AG08395 (cell line): ENCODE measurements at places on chromosomes 13 and 19.
A peak's percentile ranks its signal among the peaks of the same experiment; 100 is the strongest.

DNA sequence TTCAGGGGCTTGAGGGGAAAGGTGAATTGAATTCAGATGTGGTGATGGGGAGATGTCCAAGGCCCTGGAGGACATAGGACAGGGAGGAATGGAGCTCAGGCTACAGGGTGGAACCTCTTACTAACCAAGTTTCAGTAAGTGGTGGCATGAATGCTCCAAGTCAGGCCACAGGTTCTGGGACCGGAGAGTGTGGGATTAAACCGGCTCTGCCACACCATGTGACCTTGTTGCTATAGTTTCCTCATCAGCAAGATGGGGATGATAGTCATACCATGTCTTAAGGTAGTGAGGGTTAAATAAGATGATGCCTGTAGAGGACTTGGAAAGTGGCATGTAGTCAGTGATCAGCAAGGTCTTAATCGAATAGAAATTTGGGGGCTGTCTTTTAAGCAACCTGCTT, 16.3 kb downstream of the GPR183 start:
- no peak for DNase-seq

GRCh38 chr19:21158523-21159135, 16.8 kb downstream of the ZNF431 start:
- no peak for DNase-seq

DNA sequence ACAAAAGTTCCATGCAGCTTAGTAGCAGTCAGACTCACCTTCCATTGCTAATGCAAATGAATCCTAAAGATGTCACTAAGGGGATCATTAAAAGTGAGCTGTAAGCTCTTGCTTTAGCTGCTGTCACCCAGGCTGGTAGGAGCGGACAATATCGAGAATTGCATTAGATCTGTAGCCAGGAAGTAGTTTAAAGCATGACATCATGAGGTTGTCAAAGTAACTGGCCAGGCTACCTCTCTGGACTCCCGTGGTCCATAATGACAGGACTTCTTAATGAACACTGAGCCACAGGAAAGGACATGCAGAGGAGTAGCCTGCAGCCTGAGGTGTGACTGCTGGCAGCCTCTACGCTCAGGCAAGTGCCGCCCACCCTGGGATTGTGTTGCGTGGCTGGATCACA, 522.3 kb upstream of the NBEA start:
- no peak for DNase-seq

- DNase-seq, result no peak
Observed at GRCh38 chr13:42063105-42063504, 14.7 kb downstream of the DGKH start.

- no peak for DNase-seq
Observed at GRCh38 chr19:37964109-37964508, 57.1 kb downstream of the SIPA1L3 start.

DNA sequence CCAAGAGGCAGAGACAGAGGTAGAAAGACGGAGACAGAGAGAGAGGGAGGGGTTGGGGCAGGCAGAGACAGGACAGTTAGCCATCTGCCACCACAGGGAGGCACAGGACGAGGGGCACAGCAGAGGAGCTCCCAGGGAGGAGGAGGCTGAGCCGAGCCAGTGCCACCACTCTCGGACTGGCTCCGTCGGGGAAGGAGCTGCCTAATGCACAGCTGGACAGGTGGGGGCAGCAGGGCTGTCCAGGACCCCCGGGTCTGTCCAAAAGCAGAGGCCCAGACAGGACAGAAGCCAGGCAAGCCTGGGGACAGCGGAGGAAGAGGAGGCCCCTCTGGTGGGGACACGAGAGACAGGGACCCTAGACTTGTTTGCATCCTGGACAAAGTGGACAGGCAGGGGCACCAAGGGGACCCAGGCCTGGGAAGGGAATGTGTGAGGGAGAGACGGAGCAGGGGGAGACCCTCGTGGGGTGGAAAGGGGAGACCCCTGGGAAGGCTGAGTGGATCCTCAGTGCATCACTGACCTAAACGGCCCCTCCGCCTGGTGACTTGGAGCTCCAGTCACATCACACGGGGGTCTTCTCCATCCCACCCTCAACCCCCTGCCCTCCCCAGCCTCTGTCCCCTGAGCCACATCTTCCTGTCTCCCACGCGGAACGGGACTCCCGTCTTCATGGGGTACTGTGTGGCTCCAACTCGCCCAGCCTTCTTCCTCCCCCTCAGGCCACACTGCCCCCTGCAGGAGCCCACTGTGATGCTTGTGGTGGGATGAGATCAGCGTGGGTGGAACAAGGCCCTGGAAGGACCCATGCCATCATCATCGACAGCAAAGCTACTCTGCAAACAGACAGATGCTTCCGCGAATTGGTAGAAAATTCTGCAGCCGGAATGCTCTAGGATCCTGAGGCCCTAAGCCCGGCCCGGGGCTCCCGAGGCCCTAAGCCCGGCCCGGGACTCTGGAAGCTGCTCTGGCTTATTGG, 915 bp downstream of the F10 start:
- peak; percentile 60 for DNase-seq

DNA sequence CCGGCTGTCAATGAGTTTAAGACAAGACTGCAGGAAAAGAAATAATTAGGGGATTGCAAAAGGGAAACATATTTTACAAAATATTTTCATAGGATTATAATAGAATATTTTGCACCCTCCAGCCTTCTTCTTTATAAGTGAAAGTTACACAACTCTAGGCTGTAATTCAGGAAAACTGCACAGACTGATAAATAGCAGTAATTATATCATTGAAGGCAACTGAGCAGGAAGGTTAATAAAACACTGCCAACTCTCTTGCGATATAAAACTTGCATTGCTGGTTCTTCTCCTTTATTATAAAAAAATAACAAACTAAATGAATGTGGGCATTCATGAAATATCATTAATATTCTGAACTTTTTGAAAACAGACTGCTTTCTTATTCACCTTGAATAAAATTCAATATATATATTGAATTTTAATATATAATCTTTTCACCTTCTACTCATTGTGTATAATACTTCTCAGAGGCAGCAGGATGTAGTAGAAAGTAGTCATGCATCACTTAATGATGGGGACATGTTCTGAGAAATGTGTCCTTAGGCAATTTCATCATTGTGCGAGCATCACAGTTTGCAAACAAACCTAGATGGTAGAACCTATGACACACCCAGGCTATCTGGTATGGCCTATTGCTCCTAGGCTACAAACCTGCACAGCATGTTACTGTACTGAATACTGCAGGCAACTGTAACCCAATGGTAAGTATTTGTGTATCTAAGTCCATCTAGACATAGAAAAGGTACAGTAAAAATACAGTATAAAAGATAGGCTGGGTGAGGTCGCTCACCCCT, 24.9 kb upstream of the STARD13 start:
- DNase-seq, result no peak

DNA sequence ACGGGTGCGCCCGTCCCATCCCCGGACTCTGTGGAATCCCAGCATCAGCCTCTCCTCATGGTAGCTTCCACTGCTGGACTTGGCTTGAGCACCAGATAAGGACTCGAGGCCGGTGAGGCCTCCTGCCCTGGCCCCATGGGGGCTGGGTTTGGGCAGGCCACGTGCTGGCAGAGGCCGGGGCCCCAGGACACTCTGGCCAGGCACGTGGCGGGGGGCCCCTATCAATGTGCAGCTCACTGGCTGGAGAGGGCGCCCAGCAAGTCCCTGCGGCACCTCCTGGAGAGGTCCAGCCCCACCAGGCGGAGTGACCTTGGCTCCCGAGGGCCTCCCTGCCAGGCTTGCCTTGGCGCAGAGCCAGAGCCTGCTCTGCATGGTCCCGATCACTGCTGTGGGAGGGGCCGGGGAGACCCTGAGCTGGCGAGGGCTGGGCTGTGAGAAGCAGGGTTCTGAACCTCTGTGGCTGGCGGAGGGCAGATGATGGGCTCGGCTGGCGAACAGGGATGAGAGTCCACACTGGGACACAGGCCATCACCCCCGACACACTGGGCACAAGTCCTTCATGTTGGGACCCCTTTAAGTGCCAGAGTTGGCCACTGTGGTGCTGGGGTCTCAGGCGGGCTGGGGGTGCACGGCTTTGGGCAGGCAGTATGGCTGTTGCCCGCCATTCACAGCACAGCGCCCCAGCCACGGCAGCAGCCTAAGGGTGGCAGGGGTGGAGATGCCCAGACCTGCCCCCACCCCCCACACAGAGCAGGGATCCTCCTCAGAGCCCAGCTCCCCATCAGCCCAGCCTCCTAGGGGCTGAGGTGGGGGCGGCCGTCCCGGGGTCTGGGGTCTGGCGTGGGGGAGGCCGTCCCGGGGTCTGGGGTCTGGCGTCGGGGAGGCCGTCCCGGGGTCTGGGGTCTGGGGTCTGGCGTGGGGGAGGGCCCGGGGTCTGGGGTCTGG, 19.1 kb downstream of the CEBPG start:
- no peak for DNase-seq

DNA sequence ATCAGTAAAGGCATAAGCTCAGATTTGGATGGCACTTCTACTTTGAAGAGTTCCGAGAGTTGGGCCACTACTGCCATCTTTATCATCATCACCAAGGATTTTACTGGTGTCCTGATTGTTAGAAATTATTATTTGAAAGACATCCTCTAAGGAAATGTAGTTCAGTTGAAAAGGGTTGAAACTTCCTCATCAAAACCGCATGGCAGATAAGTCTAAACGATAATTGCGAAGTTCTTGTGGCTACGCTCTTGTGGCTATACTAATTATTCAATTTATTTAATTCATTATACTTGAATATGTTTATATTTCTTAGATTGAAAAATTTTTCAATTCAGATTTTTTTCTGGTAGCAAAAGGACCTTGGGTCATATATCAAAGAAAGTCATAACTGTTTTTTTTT, 22.4 kb downstream of the TNFRSF19 start:
- DNase-seq, result no peak

DNA sequence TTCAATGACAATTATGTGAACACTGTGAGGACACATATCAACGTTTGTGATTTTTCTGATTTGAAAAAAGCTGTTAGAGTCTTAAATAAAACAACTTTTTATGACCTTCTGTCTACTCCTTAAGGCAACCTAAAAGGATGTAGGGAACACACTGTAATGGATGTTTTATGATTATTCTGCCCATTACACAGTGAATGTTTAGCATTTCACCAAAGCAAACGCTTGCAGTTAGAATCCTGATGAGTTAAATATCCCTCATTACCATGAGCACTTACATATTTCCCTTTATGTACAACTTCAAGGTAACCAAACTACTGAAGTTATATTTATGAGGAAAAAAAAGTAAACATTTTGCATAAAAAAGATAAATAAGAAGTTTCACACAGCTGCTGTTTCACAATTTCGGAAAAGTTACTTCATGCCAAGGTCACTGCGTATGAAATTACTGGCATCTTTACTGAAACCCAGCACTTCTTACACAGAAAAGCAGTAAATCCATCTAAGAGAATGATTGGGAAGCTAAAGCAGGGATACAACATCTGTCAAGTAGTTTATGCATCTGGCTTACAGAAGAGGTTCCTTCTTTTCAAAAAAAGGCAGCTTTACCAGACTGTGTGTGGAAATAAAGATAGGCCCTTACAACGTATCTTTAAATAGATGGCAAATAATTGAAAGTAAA, 733.7 kb upstream of the ATXN8OS start:
- DNase-seq, result no peak

- DNase-seq, result no peak
Observed at GRCh38 chr19:51462276-51462675, 4.0 kb upstream of the SIGLEC8 start.

- DNase-seq, result no peak
Observed at GRCh38 chr13:99301913-99302636, 5.1 kb downstream of the GPR183 start.

DNA sequence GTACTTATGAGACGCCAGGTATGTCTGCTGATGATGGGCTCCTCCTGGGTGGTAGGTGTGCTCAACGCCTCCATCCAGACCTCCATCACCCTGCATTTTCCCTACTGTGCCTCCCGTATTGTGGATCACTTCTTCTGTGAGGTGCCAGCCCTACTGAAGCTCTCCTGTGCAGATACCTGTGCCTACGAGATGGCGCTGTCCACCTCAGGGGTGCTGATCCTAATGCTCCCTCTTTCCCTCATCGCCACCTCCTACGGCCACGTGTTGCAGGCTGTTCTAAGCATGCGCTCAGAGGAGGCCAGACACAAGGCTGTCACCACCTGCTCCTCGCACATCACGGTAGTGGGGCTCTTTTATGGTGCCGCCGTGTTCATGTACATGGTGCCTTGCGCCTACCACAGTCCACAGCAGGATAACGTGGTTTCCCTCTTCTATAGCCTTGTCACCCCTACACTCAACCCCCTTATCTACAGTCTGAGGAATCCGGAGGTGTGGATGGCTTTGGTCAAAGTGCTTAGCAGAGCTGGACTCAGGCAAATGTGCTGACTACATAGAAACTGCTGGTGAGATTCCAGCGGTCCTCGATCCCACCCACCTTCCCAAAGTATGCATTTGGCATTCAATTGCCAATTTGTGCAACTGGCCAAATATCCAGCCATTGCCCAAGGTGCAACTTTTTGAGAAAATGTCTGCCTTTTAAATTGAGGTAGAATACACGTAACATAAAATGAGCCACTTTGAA, 10.2 kb downstream of the OR2Z1 start:
- no peak for DNase-seq

DNA sequence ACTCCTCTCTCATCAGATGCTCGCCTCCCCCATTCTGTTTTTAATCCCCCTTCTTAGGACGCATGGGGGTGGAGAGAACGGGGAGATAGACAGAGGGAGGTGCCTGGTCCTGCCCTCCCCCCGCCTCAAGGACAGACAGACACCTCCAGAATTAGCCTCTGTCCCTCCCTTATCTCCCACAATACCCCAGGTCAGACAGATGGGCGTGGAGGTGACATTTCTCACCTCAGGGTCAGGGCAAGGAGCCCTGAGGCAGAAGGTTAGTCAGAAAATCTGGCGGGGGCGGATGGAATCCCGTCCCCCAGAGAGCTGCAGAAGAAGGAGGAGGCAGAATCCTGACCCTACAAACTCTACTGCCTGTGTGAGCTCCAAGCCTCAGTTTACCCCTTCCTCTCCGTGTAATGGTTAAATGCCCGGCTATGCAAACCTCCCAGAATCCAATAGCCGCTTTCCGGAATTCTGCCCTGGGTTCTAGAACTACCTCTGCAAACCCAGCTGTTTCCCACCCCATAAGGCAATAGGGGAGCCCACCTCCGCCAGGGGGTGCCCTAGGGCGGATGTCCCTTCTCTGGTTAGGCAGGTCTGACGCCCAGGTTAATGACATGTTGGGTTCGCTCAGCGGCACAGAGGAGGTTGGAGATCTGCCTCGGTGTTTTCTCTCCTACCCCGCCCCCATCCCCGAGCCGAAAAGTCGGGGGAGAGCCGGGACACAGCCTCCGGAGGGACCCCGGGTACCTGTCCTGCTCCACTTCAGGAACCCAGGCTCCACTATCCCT, 900 bp downstream of the PPP1R13L start:
- DNase-seq, result no peak

DNA sequence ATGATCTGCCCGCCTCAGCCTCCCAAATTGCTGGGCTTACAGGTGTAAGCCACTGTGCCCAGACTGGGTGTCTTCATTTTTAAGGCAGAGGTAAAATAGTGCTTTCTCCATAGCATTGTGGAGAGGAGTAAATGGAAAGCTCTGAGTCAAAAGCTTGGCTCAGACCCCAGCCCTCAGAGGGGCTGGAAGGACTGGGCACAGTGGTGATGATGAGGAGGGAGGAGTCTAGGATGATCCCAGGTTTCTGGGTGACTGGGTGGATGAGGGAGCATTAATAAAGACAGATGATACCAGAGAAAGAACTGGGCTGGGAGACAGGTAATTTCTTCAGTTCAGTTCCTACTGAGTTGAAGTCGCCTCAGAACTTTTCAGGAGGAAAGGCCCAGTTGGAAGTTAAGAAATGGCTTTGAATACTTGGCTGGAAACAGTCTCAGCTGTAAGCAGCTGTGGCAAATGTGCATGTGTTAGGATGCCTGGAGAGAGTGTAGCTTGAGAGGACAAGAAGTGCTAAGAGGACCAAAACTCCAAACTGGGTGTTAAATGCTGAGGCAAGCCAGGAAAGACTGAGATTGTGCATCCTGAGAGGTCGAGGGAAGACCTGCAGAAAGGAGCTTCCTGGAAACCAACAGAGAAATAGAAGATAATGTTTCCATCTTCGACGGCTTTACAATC, 37.1 kb upstream of the MEDAG start:
- no peak for DNase-seq
